ENCODE measurements at places on chromosomes 7 and 10.

DNA sequence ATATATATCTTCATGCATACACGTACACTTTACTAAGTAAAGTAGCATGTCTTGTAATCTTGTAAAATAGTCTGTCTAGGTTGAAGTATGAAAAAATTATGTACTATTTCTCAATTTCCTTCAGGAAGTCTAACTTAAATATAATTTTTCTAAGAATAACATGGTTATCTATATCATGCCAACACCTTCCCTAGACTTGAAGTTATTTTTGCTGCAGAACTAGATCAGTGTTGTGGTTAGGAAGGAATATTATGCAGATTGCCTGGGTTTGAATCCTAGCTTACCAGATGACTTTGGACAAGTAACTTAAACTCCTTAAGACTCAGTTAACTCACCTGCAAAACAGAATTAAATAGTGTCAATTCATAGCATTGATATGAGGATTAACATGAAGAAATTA, 142.2 kb upstream of the SEMA3A start:
- no peak for DNase-seq

DNA sequence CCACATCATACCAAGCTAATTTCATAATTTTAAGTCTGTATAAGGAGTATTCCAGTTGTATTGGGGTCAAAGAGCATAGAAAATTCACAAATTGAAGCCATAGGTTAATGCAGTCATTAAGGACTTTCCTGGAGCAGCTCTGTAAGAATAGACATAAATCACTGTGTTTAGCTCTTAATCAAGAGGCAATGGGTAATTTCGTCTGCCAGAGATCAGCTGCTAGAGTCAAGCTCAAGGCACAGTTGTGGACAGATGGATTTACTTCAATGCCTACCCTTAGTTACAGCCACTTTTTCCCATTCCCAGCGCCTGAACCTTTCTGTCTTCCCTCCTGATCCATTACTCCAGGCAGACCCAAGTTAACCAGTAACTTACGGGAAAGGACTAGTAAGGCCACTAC, 40.6 kb upstream of the AGBL3 start:
- DNase-seq: no peak

DNA sequence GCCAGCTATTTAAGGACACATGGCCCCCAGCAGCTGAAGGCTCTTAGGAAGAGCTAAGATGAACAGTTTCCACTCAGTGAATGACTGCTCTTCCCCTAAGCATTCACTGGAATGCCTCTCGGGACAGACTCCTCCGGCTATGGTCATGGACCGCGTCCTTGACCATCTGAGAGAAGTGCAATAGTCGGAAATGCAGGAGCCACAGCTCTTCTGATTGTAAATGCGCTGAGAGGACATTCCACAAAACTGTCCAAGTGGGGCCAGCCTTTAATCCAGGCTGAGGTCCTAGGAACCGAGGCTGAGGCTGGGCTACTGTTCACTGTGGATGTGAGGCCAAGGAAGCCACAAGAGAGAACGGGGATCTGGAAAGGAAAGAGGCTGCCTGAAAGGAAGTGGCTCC, 162.0 kb upstream of the TMEM72 start:
- no peak for DNase-seq

GRCh38 chr10:93190372-93190771, 116.7 kb downstream of the CYP26A1 start:
- DNase-seq: no peak

- no peak for DNase-seq
These were observed 111.9 kb downstream of the USP6NL start for GRCh38 chr10:11499425-11500071.

DNA sequence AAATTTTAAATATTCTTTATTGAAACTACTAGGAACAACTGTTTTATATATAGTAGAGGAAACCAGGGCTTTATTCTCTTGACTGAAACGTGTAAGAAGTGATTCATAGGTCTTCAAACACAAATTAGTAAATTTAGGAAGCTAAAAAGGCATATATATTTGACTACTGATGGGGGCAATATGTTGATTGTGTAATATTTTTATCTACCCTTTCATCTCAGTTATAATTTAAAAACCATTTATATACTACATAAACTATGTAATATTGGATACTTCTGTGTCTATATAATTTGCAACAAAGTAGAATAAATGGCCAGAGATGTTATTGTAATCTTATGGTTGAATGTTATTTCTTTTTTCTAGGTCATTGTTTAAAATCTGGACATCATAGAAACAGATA, 269.3 kb upstream of the KAT6B start:
- no peak for DNase-seq

- no peak for DNase-seq
These were observed 62.0 kb downstream of the CFAP46 start for GRCh38 chr10:132880128-132880981.

DNA sequence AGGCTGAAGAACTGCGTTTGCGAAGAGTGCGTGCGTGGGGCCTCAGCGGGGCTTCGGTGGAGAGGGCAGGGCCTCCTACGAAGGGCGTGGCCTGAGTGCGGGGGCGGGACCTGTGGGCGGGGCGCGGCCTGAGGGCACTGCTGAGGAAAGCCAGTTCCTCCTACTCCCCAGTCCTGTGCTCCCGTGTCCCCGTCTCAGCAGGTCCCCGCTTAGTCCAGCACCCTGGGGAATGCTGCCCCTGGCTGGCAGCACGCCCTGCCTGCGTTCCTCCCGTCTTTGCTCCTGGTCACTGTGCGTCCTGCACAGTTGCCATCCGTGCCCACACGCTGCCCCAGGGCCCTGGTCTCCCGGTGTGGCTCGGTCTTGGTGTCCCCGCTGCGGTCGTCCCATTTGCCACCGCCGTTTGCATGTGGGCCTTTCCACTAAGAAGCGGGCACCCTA, 177.1 kb downstream of the ZNF248 start:
- DNase-seq: no peak

- no peak for DNase-seq
These were observed 173.0 kb upstream of the ADCY1 start for GRCh38 chr7:45401155-45401554.

GRCh38 chr7:71144963-71145362, 13.0 kb downstream of the GALNT17 start:
- DNase-seq: no peak

DNA sequence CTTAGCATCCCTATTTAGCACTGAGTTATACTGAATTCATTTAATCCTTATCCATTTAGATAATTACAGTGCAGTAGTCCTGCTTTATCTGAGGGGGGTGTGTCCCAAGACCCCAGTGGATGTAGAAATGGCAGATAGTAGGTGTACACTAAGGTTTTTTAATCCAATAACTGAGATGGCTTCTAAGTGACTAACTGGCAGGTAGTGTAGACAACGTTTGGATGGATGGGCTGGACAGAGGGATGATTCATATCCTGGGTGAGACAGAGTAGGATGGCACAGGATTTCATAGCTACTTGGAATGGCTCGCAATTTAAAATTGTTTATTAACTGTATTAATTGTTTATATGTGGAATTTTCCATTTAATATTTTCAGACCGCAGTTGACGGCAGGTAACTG, 295.6 kb downstream of the CCDC3 start:
- no peak for DNase-seq
